NCI-H526 treated with DMSO at 0.1 percent for 48 hours (cell line): ENCODE measurements at places on chromosomes 7 and 10.

GRCh38 chr7:17183630-17184328 is 114.7 kb upstream of the AHR start:
- no peak for DNase-seq

GRCh38 chr7:131011976-131012375 is 278.0 kb upstream of the KLF14 start:
- DNase-seq, result no peak

- no peak for DNase-seq
Measured at GRCh38 chr10:121322046-121322445, 276.2 kb downstream of the FGFR2 start.

DNA sequence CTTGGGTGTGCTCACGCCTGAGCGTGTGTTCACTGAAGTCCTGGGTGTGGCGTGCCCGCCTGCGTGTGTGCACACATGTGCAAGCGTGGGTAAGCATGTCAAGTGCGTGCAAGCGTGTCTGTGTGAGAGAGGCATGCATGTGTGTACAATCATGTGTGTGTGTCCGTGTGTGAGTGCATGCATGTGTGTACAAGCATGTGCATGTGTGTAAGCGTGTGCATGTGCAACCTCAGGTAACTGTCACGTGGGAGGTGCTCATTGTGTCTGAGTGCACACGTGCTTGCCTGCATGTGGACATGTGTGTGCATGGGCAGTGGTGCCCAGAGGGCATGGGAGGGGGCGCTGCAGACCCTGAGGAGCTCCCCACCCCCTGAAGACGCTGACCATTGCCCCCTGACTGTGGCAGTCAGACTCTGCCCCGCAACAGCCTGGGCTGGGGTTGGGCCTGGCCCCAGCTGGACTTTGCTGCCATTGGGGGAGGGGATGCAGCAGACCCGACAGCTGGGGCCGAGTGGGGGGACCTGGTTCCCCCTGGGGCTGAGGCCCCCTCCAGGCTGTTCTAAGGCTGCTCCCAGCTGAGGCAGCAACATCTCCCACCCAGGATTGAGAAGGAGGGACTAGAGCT is 88.1 kb downstream of the UNCX start:
- no peak for DNase-seq

DNA sequence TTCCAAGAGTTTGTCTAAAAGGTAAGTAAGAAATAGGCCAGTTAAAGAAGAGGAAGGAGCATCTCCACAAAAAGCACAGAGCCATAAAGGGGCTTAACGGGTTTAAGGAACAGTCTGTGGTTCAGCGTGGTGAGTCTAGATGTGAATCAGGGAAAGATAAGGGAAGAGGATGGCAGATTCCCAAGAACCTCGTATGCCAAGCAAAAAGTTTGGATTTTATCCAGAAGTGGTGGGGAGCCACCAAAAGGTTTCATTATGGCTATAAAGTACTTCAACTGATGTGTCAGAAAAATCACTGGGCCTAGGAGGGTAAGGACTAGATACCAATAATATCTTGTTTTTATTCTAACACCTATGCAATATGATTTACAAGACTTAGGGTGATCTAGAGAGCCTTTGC is 161.9 kb upstream of the PTER start:
- DNase-seq, result no peak

DNA sequence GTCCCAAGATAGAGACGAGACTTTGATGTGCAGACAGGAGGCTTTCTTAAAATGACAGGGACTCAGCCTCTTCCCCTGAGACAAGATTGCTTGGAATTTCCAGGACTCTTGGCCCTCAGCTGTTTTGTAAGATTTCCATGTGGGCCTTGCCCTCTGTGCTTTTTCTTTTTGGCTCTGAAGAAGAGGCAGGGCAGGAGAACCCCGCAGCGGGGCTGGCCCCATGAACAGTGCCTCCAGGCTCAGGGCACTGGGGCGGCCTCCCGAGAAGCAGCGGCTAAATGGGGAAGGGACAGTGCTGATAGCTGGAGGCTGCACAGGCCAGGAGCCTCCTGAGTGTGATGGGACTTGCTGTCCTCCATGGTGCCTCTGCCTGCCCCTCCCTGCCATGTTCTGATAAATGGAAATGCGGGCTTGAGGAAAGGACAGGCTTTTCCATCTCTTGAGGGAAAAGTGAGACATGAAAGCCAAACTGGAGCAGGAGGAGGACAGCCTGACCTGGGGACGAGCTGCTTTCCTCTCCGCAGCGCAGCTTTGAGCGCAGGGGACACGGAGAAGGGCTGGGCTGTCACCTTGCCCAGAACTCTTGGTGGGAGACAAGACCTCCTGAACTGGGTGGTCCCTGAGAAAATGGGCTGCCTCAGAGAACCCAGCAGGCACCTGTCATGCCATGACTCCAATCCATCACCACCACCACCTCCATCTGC is 12.1 kb downstream of the SAP25 start:
- DNase-seq, result no peak

DNA sequence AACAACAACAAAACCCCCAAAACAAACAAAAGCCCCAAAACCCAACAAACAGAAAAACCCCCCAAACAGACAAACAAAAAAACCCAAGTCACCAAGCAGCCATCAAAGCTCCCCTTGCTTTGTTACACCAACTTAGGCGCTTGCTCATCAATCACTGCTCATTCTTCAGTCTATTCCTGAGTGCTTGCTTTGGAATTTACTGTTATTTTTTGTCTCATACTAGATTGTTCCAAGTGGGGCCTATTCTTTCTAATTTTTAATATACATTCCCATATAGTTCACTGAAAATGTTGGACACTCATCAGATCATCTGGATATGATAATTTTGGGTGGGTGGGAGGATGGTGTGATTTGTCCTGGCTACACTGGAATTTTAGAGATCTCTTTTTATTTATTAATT is 126.0 kb upstream of the JCAD start:
- no peak for DNase-seq

GRCh38 chr7:116393654-116394053 is 105.9 kb upstream of the CAV2 start:
- DNase-seq, result no peak

- no peak for DNase-seq
Measured at GRCh38 chr7:11615174-11615573, 216.8 kb downstream of the THSD7A start.

DNA sequence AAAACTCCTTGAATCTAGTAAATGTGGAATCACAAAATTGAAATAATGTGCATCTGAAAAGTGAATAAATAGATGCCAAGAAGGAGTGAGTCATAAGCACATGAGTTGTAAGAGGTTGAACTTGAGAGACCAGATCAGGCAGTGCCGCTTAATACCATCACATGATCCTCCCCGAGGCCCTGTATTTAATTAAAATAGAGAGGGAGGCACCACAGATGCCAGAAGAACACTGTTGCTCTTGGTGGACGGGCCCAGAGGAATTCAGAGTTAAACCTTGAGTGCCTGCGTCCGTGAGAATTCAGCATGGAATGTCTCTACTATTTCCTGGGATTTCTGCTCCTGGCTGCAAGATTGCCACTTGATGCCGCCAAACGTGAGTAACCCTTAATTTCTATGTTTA is at the start of gene GPNMB:
Gene GPNMB, plus strand, starts transcription at position 221 of the 400 bp plus-strand sequence. Its CDS starts 83 bp downstream, at position 304.
- no peak for DNase-seq

DNA sequence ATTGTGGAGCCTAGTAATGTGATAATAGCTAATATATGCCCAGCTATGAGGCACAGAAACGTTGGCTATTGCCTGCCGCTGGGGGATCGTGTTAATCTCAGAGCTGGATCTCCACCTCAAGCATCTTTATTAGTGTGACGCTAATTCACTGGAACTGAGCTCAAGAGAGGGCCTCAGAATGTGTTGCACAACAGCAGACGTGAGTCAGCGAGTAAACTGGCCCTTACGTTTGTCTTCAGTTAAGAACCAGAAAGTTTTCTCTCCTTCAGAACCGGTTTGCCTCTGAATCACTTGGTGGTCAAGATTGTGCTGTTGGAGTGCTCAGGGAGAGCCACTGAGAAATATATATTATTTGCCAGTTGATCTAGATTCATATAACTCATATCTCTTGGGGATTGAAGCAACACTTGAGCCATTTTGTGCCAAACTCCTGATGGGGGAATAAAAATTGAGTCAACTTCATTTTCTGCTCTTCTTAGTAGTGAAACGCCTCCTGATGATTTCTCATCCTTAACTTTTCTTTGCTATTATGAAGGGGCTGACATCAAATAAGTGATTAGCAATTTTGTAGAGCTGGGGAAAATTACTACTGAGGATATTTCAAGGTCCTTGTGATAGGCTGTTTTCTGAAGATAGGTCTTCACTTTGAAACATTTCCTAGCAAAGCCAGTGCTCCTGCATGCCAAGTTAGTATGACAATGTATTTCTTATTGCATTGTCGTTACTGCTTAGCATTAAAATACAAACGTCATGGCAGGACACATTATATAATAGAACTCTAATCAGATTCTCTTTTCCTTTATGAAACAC is 22.3 kb downstream of the BZW2 start:
- no peak for DNase-seq

DNA sequence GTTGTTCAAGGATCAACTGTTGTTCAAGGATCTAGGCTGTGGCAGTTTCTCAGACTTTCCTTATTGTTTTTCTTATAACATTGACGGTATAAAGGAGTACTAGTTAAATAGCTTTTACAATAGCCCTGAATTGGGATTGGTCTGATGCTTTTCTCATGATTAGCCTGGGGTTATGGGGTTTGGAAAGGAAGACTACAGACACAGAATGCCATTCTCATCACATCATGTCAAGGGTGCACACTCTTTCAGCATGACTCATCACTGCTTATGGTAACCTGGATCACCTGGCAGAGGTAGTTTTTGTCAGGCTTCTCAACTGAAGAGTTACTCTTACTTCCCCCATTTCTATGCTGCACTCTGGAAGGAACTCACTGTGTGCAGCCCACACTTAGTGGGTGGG is 194.2 kb upstream of the NPSR1 start:
- DNase-seq, result no peak

DNA sequence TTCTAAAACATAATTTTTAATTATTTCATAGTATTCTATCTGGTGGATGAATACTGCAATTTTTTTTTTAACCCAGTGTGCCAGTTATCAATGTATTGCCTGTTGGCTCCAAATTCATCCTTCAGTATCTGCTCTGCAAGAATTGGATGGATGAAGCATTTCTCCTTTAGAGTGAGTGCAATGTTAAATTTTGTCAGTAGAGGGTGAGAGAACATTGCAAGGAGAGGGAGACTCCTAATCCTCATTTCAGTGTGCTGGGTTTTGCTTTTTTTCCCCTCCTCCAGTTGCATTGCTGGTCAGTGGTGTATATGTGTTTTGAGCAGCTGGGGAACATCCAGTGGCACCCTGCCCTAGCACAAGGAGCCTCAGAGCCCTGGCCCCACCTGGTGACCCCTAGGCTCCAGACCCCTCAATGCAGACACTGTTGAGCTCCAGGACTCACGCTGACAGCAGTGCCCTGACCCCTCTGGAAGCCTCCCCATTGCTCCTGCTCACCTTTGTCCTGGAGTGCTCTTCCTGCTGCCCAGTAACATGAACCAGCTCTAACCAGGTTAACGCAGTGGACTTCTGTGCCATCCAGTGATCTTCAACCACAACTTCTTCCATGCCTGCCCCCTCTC is 199.4 kb downstream of the USP6NL start:
- no peak for DNase-seq

GRCh38 chr10:22246680-22247391 is 29.0 kb upstream of the EBLN1 start:
- DNase-seq, result no peak

- no peak for DNase-seq
Measured at GRCh38 chr7:99099499-99100077, 44.3 kb downstream of the SMURF1 start.

GRCh38 chr10:81708929-81709328 is 166.1 kb upstream of the NRG3 start:
- DNase-seq, result no peak

DNA sequence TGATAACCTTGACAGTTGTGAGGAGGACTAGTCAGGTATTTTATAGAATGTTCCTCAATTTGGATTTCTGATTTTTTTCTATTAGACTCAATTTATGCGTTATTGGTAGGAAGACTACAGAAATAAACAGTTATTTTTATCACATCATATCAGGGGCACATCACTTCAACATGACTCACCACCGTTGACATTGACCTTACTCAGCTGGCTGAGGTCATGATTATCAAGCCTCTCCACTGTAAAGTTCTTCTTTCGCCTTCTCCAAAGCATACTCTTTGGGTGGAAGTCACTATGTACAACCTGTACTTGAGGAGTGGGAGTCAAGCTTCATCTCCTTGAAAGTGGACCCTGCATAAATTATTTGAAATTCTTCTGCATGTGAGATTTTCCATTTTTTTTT is 194.3 kb upstream of the IGFBP3 start:
- no peak for DNase-seq

DNA sequence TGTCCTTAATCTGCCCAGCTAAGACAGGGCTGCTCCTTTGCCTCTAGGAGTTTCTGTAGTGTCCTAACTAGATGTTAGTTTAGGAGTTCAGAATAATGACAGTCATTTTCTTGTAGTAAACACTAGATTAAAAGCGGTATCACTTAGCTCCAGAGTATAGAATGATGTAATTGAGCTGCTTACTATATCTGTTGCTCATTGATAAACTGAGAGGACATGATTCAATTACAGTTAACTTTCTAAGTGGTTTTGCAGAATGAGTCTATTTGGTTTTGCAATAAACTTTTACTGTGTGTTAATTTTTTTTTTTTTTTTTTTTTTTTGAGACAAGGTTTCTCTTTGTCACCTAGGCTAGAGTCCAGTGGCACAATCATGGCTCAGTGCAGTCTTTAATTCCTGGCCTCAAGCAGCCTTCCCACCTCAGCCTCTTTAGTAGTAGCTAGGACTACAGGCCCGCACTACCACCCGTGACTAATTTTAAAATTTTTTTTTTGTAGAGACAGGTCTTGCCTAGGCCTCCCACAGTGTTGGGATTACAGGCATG is 1.8 kb downstream of the STMP1 start:
- no peak for DNase-seq

DNA sequence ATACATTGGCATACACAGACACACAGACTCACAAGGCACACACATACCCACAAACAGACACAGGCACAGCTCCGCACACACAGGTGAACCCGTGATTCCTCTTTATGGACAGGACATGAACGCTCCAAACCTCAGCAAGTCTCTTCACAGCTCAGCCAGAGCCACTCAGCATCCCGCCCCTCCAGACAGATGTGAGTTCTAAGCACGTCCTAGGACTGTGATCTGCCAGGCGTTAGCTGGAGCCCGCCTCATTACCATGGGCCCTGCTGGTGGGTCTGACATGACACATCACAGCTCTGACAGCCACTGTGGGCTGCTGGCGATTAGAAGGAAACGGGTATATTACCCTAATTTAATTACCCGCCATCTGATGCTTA is 176.7 kb upstream of the PPP2R2D start:
- DNase-seq, result no peak

DNA sequence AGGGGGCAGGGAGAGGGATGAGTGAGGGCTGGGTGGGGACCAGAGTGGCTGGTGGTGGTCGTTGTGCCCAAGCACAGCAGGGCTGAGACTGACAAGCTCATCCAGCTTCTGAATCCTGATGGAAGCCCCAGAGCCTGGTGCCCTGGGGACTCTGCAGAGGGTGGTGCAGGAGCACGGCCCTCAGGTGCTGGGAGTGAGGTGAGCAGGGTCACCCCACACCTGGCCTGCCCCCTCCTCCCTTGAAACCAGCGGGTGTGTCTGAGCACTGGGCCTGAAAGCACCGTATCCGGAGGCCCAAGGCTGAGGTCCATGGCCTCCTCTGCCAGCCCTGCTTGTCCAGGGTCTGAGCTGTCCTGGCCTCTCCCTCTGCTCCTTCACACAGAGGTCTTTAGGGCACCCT is 218.2 kb downstream of the ZNF248 start:
- no peak for DNase-seq
